ENCODE measurements at places on chromosomes 16 and 17. TPM values are rescaled to one million over a fixed set of nuclear protein-coding genes. Genes with fewer than 3 reads are reported as not detected.

Gene PPP1R27
- 3.1 TPM for polyA plus RNA-seq

Gene TPPP3
- 9.4 TPM for polyA plus RNA-seq

Gene MRM1
- 7.0 TPM for polyA plus RNA-seq

Gene TAF1C
- 205 TPM for polyA plus RNA-seq

Gene IRX3
- 2.8 TPM for polyA plus RNA-seq

Gene SMIM5
- 0.13 TPM for polyA plus RNA-seq

Gene SLFN14
- polyA plus RNA-seq, result not detected
